ENCODE measurements at places on chromosomes 1 and 21.

DNA sequence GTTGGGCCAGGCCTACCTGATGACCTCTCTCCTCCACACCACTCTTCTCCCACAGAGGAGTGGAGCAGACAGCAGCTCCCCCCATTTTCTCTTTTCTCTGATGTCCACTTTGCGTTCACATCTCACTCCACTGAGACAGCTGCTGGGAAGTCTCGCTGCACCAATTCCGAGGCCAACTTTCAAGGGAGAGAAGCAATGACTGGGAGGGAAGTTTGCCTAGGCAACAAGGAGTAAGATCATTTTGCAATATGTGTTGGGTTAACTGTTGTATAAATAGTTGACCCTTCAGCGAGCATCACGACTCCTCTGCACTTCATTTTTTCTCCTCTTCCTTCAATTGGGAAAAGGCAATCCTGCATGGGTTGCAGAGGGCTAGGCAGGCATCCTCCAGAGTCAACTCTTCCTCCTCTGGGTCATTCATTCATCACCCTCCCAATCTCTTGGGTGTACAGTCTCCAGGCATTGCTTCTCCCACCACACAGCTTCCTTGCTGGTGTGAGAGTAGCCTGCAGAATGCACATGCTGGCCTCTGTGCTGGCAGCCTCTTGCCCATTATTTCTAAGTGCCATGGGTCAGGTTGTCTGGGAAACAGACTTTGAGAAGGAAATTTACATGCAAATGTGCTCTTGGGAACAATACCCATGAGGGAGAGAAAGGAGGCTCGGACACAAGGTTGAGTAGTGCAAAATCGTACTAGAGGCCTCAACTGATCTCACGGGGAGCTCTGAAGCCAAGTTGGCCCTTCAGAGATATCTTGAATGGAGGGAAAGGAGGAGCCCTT, 75.8 kb upstream of the BCAR3 start:
- DNase-seq: no peak

DNA sequence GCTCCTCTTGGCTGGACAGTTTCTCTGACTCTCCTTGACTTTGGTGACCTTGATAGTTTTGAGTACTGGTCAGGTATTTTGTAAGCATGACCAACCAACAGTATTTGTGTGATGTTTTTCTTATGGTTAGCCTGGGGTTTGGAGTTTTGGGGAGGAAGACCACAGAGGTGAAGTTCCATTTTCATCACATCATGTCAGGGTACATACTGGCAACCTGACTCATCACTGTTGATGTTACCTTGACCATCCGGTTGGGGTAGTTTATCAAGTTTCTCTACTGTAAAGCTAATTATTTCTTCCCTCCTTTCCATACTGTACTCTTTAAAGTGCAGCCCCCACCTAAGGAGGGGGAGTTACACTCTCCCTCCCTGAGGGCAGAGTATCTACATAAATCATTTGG, 13.4 kb downstream of the OSCP1 start:
- DNase-seq: peak; percentile 51

DNA sequence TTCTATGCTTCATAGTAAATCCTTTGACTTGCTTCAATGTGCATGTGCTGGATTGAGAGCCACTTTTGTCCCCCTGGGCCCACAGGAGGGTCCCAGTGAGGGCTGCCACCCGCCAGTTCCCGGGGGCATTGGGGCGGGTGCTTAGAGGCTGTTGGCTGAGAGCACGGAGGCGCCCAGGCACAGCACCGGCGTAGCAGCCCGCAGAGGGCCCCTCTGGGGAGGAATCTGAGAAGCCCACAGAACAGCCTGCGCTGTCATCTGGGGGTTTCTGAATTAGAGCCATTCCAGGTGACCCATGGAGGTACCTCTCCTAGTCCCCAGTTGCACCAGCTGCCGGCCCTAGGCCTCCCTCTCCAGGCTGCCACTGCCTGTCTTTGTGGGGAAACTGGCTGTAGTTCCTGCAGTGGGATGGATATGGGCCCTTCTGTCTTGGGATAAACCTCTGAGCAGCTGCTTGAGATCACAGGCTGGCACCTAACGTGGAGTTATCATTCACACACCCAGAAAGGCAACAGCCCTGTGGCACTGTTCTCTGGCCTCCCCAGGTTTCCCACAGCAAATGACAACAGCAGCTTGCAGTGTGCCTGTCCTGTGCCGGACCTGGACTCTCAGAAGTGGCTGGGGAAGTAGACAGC, 39.5 kb downstream of the TMEM51 start:
- DNase-seq: no peak

DNA sequence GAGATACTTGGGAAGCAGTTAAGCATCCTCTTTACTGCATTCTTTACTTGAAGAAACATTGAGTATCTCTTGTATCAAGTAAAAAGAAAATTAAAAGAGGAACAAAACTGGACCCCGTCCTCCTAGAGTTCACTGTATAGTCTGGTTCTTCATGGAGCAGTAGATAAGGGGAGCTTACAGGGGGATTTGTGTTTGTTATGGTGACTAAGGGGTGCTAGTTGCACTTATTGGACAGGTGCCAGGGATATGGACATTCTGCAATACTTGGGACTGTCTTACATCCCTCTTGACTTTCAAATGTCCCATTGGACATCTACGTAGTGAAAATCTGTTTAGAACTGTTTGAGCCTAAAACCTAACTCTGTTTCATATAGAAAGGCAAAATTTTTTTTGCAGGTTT, 67.2 kb downstream of the ALG14 start:
- no peak for DNase-seq

DNA sequence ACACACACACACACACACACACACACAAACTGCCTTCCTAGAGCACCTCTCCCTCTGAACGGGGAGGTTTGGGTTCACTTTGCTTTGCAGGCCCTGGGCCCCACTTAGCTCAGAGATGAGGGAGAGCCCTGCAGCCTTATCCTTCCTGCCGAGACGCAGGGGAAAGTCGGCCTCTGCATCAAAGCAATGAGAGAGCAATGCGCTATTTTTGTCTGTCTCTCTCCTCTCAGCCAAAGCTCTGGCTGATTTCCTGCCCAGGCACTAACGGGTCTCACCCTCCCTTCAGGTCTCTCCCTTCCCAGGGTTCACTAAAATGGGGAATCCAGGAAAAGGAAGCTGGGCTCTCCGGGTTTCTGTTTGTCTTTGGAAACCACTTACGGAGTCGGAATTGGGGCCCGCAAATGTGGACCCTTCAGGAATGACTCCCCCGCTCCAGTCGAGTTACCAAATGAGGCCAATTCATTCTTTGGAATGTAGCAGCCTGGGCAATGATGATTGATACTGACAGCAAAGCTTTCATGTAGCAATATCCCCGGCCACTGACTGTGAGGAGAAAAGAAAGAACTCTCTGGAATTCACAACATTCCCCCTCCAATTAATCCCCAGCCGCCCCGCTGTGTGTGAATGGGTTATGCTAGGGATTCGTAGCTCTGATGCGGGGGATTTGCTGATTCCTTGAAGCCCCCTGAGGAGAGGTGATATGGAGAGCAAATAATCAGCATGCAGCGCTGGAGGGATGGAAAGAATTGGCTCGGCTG, 61.5 kb upstream of the WLS start:
- DNase-seq: no peak

DNA sequence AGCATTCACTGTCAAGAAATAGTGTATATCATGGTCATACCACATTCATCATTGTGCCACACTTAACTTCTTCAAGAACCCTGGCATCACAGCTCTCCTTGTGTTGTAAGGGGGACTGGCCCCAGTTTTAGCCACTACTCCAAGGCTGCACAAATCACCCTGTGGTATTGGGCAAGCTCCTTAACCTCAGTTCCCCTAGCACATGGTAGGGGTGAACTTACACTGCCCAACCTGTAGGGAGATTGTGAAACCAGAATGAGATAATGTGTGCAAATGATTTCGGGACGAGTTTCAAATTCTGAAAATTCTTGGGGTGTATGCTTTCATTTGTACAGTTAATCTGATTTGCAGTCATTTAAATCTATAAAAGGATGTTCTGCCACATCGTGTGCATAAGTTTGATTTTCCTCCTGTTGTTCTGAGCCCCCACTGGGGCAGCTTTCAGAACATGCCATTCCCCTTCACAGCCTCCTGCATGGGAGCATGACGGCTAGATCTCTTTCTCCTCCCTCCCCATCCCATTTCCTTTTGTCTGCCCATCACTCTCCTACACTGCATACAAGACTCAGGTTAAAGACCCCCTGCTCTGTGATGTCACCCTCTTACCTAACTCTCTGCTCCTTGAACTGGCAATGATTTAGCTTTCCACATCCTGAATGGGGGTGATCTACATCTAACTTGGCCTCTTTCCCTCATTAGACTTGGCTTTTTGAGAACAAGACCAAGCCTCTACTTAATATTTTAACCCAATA, 290.3 kb downstream of the CHRM3 start:
- no peak for DNase-seq

GRCh38 chr1:247287460-247287859, 31.6 kb downstream of the VN1R5 start:
- DNase-seq: no peak

Measured in LNCaP clone FGC (cell line).